ENCODE measurements at places on chromosomes 16 and 17.

GRCh38 chr17:80807882-80808281, 183.8 kb upstream of the CHMP6 start:
- no peak for DNase-seq

- no peak for DNase-seq
These were observed 139.5 kb upstream of the PMFBP1 start for GRCh38 chr16:72311426-72311825.

- no peak for DNase-seq
These were observed 90.9 kb downstream of the GOSR1 start for GRCh38 chr17:30568117-30568430.

DNA sequence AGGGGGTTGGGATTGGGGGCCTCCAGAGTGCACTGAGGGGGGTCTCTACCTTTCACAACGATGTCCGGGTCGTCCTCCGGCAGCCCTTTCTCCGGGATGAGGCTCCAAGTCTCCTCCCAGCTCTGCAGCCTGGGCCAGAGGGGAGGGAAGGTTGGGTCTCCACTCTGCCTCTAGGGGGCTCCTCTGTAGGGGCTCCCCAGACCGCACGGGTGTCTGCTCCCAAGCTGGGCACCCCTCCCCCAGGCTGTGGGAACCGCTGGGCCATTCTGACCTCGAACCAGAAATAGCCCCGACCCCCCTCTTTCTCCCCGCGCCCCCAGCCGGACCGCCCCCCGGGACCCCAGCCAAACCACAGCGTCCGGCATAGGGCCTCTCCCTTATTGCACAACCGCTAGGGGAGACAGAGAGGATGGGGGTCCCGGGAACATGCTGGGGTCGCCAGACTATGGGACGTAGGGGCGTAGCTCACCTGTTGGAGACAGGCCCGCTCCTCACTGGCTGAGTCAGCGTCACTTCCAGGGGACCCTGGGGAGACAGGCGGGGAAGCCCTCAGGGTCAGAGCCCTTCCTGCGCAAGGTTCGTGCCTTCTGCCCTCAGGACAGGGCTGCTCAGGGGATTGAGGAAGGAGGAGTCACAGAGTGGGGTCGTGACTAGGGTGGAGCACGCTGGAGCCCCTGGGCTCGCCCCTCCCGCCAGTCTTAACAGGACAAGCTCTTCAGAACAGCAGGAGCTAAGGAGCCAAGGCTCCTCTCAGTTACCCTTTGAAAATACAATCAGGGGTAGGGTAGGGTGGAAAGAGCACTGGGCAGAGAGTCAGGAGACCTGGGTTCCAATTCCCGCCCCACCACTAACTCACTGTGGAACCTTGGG, 2.7 kb downstream of the PLEKHH3 start:
- DNase-seq, result peak; percentile 77

DNA sequence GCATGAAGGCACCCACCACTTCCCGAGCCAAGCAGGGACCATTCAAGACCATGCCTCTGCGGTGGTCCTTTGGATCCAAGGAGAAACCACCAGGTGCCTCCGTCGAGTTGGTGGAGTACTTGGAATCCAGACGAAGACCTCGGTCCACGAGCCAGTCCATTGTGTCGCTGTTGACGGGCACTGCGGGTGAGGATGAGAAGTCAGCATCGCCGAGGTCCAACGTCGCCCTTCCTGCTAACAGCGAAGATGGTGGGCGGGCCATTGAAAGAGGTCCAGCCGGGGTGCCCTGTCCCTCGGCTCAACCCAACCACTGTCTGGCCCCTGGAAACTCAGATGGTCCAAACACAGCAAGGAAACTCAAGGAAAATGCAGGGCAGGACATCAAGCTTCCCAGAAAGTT, 63.4 kb downstream of the DHRS7C start:
- no peak for DNase-seq

GRCh38 chr17:76490112-76490710, 11.0 kb downstream of the RHBDF2 start:
- DNase-seq, result no peak

DNA sequence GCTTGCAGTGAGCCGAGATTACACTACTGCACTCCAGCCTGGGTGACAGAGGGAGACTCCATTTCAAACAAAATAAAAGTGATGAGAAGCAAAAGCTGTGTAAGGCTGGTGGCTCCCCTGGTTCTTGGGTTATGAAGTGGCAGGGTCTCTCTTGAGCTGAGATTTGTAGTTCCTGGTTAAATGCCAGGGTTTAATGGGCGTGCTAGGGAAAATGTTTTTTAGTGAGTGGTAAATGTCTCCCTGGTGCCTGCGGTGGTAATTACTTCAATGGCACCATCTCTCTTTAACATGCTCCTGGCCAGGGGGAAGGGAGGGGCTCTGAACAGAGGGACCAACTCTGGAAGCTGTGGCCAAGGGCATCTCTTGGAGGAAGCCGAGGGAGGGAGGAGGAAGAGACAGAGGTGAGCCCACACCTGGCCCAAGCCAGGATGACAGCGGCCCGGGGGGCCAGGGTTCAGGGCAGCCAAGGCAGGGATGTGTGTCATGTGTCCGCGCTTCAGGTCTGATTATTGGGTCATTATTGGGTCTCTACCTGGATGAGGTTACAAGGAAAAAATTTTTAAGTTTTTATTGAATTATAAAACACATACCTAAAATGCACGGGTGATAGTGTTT, 17.8 kb upstream of the RPL38 start:
- no peak for DNase-seq

GRCh38 chr16:79571065-79571902, 29.3 kb downstream of the MAF start:
- no peak for DNase-seq

- no peak for DNase-seq
These were observed 20.7 kb downstream of the WFDC1 start for GRCh38 chr16:84315422-84315821.

DNA sequence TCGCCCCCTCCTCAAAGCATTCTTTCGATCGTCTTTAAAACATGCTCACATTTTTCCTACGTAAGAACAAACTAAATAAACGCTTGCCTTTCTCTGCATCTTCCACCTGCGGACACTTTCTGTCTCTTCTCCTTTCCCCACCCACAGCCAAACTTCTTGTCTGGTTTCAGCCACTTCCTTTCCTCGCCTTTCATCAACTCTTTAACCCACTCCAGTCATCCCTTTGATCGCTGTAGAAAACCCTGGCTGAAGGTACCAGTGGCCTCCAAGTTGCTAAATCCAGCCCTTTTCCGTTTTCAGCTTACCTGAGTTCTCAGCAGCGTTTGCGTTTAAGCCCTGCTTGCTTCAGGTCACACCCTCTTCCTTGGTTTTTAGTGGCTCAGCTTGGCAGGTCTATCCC, 483 bp downstream of the RPA1 start:
- DNase-seq, result no peak

DNA sequence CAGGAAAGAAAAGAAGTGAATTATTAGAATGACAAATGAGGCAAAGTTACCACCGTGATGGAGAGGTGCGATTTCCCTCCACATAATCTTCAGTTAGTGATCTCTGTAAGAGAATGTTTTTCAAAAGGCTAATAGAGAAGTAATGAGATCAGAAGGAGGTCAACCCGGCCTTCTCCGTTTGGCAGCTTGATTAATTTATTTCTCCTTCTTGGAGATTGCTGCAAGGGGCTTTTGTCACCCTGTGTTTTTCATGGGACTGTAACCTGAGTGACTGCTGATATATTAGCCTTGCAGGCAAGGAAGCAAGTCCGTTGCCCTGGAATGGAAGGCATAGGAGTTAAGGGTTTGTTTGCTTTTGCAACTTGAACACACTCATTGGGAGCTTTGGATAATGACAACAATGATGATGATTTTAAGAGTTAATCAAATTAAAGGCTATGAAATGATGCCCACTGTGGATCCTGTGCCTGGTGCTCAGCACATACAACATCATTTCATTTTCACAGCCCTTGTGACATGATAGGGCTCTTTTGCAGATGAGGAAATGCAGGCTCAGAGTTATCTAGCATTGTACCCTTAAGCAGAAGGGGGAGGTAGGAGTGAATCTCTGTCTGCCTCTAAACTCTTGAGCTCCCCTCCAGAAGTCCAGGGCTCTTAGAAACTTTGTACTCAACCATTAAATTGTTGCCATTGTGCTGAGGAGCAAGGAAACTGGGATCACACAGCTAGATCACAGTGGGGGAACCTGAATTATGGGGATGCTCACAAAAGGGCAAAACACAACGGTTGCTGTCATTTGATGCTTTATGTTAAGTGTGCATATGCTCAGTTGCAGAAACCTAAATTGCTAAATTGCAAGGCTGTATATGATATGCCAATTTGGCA, 226.3 kb downstream of the WWOX start:
- no peak for DNase-seq

- no peak for DNase-seq
These were observed 6.9 kb downstream of the ZNF469 start for GRCh38 chr16:88389621-88390160.

GRCh38 chr17:16585796-16586195, 16.8 kb upstream of the ZNF287 start:
- DNase-seq, result peak; percentile 21

- DNase-seq, result peak; percentile 40
These were observed 254.5 kb upstream of the CACNG5 start for GRCh38 chr17:66580184-66580955.

DNA sequence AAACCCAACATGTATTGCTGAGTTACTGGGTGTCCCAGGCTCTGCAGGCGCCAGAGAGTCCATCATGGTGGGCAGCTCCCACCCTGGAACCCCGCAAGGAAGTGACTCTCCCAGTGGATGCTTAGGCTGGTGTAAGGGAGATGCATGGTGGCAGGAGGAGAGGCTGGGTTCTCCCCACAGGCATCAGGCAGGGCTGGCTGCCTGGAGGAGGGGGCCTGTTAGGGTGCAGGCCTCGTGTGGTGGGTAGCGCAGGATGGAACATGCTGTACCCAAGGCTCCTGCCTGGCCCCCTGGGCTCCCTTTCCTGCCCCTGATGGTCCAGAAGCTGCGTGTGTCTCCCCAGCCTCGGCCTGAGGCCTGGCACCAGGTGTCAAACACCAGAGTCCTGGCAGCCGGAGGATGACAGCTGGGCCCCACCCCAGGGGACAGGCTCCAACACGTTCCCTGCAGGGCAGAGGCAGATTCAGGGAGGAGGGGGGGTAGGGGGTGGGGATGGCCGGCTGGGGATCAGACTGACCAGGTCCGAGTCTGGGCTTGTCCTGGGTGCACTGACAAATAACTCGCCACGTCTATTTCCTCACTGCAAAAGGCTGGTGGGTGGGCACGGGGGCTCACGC, 40.2 kb upstream of the CIBAR2 start:
- no peak for DNase-seq

DNA sequence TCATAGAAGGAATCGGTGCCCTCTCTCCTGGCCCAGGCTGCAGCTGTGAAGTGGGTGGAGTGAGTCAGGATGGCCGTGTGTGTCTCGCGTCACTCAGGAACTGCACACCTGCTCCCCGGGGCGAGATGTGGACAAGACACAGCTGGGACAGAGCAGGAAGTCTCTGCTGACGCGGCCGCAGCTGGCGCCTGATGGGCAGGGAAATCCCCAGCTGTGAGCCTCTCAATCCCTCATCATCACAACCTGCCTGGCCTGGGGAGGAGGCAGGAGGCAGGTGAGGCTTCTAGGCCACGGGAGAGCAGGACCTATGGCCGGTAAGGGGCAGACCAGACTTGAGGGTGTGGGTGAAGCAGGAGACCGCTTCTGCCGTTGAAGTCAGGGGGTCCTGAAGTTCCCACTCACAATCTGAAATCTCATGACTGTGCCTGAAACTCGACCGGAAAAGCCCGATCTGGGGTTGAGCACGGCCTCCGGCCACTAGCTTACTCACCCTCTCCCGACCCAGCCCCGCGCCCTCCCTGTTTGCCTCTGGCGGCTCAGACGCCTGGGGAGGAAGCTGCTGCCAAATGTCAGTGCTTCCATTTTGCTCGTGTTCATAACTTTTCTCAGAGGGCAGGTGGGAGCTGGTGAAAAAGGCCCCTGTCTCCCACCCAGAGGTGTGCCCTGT, 1.1 kb upstream of the TRPV3 start:
- DNase-seq, result peak; percentile 45

DNA sequence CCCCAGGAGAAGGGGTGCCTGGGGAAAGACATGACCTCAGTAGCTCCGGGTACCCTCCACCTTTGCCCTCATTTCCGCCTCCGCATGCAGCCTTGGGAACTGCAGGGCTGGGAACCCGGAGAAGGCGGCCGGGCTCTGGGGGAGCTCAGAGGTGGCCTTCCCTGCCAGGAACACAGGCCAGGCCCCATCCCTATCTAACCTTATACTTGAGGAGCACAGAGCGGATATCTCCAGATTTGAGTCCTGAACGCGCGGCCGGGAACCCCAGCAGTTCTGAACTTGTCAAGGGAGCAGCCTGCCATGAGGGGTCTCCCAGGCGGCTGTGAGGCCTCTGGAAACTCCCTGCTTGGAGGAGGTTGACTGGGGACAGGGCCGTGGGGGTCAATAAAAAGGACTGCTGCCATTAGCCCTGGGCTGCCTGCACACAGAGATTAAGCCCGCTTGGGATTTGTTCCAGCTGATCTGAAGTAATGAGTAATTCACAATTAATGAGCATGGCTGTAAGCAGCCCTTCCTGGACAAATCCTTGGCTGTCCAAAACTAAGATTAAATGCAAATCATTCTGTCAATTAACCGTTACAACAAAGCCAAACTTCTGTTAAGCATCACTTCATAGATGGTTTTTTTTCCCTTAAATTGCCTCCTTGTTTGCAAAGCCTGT, 26.3 kb upstream of the METRNL start:
- no peak for DNase-seq
